Smooth muscle cell of the brain vasculature (primary cell): ENCODE measurements at places on chromosomes 7 and 10.

DNA sequence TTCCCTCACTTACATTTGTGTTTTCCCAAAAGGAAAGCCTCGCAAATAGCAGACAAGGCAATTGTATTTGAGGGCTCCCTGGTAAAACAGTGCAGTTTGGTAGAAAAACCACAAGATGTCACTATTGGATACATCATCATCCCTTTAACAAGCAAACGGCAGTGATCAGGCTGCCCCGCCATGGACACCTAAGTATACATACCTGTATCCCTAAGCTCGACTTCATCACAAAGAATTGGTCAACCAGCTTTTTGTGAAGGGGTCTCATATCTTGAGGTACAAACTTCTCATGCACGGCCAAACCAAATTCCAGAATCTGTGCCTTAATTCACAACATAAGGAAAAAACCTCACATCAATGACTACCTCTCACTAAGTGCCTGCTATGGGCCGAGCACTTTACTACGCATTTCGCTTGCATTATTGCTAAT, 179.5 kb upstream of the IMMP2L start:
- no peak for DNase-seq

- DNase-seq = no peak
Observed at GRCh38 chr7:64640504-64640903, 25.4 kb upstream of the ZNF107 start.

DNA sequence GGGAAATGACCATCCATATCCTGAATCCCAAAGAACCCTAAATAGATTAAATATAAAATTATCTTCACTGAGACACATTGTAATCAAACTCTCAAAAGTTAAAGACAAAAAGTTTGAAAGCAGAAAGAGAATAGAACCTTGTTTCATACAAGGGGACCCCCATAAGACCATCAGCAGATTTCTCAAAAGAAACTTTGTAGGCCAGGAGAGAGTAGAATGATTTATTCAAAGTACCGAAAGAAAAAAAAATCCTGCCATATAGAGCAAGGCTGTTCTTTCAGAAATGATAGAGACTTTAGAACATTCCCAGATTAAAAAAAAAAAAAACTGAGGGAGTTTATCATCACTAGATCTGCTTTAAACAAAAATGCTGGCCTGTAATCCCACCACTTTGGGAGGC, 34.8 kb upstream of the KLF14 start:
- no peak for DNase-seq

- DNase-seq = no peak
Observed at GRCh38 chr7:42534441-42534840, 297.4 kb upstream of the GLI3 start.

GRCh38 chr10:116769368-116769767, 27.0 kb upstream of the HSPA12A start:
- DNase-seq = no peak

- no peak for DNase-seq
Observed at GRCh38 chr7:946256-946996, 8.1 kb downstream of the ADAP1 start.

GRCh38 chr10:76432016-76433012, 1000.9 kb downstream of the LRMDA start:
- no peak for DNase-seq

DNA sequence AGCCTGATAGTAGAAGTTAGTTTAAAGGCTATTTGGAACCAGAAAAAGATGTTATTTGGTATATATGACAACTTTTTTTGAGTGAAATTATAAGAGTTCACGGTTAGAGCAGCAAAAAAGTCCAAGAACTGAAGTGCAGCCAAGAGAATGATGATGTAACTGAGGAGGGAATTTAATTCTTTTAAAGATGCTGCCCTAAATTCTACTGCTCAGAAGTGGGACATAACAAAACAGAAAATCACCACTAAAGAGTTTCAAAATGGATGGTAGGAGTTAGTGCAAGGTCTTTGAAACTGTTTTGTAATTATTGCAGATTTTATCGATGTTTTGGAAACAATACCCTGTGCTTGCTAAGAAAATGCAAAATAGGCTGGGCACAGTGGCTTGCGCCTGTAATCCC, 6.5 kb downstream of the SAMD8 start:
- no peak for DNase-seq

GRCh38 chr7:30713392-30713791, 31.1 kb upstream of the CRHR2 start:
- DNase-seq = no peak

- DNase-seq = no peak
Observed at GRCh38 chr7:130896051-130896881, 162.3 kb upstream of the KLF14 start.

GRCh38 chr10:1324903-1325302, 268.7 kb downstream of the WDR37 start:
- no peak for DNase-seq

DNA sequence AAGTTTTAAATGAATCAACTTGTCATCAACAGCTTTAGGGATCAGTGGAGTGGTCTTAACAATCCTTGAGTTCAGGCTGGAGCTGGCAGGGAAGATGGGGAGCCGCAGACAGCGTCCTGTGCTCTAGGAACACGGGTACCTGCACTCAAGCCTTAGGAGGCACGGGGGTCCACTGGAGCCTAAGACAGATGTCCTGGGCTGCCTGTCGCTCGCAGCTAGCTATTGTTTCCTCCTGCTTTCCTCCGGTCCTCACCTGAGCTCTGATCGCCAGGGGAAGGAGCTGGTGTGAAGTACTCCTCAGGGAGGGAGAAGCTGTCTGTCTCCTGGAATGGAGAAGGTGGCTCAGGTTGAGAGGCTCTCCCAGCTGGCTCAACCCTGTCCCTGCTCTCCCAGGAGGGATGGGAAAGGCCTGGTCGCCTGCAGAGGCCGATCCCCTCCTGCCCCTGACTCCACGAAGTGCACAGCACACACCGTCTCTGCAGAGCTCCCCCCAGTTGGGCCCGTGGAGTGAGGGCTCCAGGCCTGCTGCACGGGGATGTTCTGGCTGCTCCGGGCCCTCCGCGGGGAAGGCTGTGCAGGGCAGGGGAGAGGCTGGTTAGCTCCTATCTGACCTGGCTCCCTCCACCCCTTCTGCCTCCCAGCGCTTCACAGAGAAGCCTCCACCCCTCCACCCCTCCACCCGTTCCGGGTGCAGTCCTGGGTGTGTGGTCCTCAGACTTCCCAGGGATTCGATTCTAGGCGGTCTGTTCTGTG, 14.5 kb upstream of the PYROXD2 start:
- DNase-seq = no peak

DNA sequence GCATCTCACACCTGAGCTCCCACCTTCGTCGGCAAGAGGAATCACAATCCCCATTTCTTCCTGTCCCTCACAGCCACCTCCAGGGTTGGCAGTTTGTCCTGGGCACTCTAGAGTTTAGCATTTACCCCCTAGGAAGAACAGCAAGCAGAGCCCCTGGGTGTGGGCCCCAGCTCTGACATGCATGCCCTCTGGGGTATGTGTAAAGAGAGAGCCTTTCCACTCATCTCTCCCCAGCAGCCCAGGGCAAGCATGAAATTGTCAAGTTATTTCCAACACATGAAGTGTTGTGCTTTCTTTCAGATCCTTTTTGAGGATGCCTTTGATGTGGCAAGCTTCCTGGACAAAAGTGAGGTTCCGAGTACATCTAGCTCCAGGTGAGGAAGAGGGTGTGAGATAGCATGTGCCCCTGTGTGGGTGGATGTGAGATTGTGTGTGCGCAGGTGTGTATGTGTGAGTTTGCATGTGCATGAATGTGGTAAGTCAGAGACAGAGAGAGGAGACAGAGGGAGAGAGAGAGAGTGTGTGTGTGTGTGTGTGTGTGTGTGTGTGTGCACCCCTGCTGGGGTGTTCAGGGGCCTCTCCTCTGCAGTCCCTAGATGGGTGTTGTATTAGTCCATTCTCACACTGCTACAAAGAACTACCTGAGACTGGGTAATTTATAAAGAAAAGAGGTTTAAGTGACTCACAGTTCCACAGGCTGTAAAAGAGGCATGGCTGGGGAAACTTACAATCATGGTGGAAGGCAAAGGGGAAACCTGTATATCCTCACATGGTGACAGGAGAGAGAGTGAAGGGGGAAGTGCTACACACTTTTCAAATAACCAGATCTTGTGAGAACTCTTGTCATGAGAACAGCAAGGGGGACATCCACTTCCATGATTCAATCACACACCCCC, 18.1 kb downstream of the STRA8 start:
- no peak for DNase-seq

GRCh38 chr10:90856964-90857634, 740 bp downstream of the HTR7 start:
- DNase-seq = no peak

DNA sequence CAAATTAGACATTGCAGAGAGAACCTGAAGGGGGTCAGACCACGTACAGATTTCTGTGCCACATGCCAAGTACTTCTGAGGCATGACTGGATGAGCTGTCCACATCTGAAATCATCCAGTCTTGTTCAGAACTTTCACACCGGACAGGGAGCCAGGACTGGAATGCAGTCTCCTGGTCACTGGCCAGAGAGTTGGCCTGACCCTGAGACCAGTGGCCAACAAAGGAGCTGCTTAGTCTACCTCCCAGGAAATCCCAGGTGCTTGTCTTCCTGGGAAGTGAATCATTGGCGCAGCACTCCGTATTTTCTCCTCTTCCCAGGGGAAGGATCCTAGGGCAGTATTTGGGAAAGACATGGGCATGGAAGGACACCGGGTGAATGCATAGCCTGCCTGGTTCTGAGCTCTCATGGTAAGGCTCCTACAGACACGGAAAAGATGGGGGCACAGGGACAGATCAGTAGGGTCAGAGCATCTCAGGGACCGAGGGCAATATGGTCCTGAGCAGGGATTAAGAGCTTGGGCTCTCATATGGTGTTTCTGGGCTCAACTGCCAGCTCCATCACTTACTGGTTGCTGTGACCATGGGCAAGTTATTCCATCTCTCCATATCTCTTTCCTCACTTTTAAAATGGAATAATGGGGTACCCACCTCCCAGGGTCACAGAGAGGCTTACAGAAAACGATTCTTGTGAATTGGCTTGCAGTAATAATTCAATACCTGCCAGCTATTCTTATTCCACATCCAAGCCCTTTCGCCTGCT, 1.3 kb upstream of the SCD start:
- DNase-seq = no peak

DNA sequence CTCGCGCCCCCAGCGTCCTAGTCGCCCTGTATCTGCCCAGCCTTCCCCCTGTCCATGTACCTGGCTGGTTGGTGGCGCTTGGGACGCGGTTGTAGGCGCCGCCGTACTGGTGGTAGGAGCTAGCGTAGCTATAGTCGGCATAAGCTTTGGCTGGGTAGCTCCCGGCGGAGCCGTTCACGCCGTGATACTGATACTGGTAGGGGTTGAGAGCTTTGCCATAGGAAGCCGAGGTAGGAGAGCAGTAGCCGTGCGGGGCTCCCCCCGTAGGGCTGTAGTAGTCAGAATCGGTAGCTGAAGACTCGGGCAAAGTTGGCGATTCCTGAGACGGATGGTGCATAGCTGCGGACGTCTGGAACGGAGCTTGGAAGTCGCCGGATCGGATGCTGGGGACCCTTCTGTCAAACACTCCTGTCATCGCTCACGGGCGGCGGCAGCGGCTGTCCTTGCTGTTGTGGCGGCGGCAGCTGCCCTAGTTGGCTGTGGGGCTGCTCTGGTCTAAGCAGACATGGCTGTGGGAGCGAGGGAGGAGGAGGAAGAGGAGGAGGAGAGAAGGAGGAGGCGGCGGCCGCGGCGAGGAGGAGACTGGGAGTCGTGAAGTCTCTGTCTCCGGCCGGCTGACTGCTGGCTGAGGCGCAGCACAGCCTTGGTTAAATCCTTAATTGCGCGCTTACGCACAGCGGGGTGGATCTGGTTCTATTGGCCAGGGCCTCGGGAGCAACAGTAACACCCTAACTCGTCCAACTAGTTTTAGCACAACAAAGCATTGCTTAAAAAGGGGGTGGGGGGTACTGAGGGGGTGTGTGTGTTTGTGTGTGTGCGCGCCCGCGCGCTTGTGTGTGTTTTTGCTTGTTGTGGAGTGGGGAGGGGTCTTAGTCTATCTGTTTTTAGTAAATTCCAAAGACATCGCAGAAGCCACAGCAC, at the start of gene DLX5:
DLX5 (minus strand) TSS at position 623 of the 921 bp plus-strand sequence; CDS start at position 415, 208 bp downstream.
- no peak for DNase-seq

DNA sequence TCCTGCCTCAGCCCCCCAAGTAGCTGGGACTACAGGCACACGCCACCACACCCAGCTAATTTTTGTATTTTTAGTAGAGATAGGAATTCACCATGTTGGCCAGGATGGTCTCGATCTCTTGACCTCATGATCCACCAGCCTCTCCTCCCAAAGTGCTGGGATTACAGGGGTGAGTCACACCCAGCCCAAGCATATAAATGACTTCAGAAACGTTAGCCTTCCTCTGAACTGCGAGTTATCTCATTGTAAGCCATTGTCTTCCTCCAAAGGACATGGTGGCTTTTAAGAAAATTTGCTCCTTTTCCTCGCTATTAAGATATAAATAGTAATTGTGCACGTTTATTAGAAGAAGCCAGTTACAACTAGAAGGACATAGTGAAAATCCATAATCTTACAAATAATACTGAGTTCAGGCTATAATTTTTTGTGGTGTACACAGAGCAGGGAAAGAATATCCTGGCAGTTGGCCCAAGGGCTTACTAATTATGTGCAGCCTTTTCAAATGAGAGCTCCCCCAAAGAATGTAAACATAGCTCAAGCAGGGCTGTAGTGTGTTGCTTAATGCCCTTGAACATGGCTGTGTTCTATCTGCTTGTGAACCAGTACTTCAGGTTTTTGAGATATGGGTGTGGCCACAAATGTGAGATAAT, 495.8 kb downstream of the PARD3 start:
- DNase-seq = no peak

DNA sequence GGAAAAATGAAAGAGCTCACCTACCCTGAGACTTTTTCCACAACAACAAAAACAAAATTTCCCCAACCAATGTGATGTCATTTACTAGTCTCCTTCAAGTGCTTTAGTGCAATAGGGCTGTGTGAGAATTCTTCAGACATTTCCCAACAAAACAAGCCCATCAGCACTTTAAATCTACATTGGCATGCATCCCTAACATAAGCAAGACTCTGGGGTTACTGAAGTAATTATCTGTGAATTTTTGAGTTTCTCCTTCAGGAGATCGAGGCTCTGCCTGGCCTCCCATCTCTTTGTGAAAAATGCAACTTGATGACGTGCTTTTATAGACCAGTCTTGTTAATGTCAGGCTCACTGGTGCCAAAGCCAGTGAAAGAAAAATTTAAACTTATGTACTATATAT, 255.6 kb downstream of the GFRA1 start:
- no peak for DNase-seq

DNA sequence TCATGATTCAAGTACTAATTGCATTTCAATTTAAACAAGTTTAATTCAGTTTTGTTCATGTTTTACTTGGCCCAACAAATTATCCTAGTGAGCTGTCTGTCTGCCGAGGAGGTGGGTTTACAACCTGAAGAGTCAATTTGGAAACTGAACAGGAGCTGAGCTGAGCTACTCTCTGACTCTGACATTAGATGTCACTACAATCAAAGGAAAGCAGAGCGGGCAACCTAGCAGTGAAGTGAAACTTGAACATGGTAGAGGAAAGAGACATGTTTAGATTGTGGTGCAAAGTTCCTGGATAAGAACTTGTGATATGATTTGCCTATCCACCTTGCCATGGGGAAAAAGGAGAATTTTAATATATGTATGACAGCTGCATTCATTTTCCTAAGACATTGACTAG, 9.6 kb upstream of the AGR3 start:
- peak; percentile 46 for DNase-seq
